ENCODE measurements at places on chromosomes 3 and 15. TPM values are rescaled to one million over a fixed set of nuclear protein-coding genes. Genes with fewer than 3 reads are reported as not detected.

C3orf20 gene
- polyA plus RNA-seq: not detected

XXYLT1 gene
- 3.9 TPM for polyA plus RNA-seq

DNA sequence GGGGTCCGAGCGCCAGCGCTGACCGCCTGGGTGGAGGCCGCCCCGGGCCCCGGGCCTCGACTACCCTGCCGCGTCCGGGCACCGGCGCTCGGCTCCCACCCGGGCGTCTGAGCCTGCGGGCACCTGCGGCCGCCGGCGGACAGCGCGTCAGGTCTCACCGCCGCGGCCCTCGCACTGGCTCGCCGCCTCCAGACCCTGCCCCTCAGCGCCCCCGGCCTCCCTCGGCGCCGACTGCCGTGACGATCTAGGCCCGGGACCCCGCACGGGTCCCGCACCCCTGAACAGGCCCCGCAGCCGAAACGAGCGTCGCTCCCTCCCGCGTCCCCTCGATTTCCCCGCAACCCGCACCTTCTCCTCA lies 297 bp downstream of the PRC1 start:
- H3K27ac ChIP-seq: peak overlapping the region; percentile 90
- peaks cover 26% of the 10 kb centered on the region for H3K4me1 ChIP-seq
- peak overlapping the region; percentile 80 for H3K4me3 ChIP-seq
- no peak for DNase-seq
- H3K36me3 ChIP-seq: peaks cover 12% of the 10 kb centered on the region

DNA sequence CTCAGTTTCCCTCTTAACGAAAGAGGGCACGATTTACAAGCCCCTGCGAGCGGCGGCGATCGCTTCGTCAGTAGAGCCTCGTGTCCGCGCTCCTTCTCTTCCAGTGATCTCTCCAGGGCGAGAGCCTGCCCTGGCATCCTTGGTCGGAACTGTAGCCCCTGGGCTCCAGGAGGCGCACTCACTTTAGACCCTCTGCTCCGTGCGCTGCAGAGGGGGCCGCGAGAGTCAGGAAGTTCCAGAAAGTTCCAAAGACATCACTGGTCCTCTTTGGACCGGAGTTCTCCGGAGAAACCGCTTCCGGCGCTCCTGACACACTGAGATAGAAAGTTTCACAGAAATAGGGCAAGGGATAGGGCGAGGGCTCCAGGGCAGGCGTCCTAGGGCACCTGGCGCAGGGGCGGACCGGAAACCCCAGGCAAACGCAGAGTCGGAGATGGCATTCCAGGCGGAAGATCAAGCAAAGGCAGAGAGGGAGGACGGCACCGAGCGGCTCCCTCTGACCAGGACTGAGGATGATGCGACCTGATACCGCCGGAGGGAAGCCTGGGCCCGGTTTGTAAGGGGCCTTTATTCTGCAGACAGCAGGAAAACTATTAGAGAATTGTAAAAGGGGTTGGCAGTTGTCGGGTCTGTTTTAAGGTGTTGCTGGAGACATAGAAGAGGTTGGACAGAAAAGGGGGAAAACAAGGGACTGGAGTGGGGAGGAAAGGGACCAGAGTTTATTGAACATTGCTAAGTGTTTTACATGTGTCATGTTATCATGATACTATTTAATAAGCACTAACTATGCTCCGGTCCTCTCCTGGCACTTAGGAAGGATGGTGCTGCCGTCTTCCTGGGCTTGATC lies 1.3 kb upstream of the CPEB1 start:
- no peak for DNase-seq
- H3K36me3 ChIP-seq: no peaks in the 10 kb centered on the region
- H3K27ac ChIP-seq: no peak overlapping the region
- peaks cover 9% of the 10 kb centered on the region for H3K27me3 ChIP-seq

GRCh38 chr3:6321999-6322398 lies 538.9 kb upstream of the GRM7 start:
- no peaks in the 10 kb centered on the region for H3K4me1 ChIP-seq
- no peak for DNase-seq
- H3K36me3 ChIP-seq: no peaks in the 10 kb centered on the region
- no peak overlapping the region for H3K4me3 ChIP-seq

Data from CD4-positive, CD25-positive, alpha-beta regulatory T cell (primary cell).